ENCODE measurements at places on chromosomes 6 and 20.

GRCh38 chr6:124002377-124003081 is 198.9 kb downstream of the NKAIN2 start:
- no peak for DNase-seq

GRCh38 chr6:90184334-90185298 is 112.0 kb downstream of the BACH2 start:
- DNase-seq, result no peak

DNA sequence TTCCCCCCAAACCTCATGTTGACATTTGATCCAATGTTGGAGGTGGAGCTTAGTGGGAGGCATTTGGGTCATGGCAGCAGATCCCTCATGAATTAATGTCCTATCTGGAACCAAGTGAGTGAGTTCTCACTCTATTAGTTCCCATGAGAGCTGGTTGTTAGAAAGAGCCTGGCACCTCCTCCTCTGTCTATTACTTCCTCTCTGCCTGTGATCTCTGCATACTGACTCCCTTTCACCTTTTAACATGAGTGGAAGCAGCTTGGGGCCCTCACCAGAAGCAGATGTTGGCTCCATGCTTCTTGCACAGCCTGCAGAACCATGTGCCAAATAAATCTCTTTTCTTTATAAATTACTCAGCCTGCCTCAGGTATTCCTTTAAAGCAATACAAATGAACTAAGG is 127.3 kb upstream of the RALGAPA2 start:
- no peak for DNase-seq

DNA sequence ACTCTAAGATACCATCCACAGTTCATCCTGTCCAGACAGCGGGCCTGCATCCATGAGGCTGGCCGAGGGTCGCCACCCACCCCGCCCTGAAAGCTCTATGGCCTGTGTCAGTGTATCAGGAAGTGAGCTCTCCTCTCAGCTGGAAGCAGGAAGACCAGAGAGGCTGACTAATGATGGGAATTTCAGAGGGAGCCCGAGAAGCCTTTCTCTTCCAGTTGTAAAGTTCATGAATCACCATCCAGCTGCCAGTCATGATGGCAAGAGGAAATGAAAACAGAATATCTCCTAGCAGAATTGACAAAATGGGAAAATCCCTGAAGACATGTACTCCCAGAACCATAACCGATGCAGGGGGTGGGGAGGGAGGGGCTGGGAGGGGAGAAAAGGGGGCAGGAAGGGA is 109.6 kb upstream of the RPS6KA2 start:
- no peak for DNase-seq

DNA sequence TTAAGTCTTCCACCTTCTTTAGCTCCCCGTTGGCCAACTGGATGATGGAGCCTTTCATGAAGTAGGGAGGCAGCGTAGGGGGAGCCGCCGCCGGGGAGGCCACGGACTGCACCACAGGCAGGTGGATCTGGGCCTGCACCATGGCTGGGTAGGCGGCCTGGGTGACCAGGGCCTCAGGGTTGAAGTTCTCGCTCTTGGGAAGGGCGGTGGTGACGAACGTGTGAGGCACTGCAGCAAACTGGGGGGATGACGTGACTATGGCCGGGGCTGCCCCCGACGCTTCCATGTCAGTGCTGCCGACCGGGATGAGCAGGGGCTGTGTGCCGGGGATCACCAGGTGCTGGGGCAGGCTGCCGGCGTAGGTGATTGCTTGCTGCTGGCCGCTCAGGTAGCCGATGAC is 88.1 kb downstream of the GMPR start:
- no peak for DNase-seq

Data from KBM-7 (cell line).